Stromal cell of bone marrow (primary cell): ENCODE measurements at places on chromosomes 5 and 9.

DNA sequence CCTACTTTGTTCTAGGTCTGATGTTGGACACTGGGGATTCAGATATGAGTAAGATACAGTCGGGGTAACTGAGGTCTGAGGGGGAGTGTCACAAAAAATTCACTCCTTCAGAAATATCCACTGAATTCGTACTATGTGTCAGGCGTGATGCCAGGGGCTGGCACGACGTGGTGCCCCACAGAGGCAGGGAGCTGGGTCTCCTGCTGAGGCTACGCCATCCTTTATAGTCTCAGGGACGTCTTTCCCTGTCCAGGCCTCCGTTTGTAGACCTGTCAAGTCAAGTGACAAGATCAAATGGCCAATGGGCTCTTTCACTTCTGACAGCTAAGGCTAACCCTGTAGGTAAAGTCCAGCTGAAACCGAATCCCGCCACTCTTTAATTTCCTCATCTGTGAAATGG, 118.8 kb upstream of the SMIM23 start:
- no peak for DNase-seq

DNA sequence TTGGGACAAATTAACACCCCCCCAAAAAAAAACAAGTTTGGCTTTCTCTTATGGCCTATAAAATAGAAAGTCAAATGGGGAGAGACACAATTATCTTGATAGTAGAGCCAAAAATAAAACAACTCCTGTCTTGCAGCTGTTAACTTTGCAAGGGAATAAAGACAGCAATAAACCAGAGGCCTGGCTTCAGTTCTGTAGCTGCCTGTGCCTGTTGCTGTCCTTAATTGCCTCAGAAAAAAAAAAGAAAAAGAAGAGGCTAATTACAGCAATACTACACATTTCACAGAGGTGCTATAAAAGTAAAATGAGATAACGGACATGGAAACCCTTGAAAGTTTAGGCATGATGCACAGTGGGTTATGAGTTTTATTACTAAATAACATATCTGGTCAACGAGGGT, 170.7 kb upstream of the IRX1 start:
- no peak for DNase-seq

DNA sequence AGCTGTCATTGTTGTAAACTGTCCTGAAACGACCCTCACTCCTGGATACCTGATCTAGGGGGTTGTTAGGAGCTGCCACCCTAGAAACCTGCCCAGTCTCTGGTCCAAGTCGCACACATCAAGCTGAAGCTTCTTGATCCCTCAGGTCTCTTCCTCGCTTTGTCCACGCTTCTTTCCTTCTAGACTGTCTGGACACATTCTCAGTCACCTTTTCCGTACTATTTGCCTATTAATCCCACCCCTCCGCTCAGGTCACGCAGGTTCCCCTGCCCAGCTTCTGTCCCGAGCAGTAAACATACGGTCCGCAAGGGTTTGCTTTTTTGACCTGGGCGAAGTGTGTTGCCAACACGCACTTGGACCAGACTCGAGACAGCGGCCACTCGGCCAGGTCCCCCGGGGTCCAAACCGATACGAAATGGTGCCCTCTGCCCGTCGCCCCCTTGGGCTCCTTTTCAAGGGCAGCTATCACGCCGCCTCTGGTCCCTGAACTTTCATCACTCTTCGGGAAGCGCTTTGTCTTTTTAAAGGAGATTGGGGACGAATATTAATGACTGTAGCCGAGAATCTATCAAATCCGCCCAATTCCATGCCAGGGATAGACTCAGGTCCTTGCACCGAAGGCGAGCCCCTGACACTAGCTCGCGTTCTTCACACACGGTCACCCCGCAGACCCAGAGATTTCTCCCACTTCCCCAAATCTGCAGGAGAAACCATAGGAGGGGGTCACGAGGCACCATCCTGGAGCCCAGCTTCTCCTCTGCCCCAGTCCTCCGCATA, 814 bp downstream of the PLCXD3 start:
- DNase-seq, result no peak

DNA sequence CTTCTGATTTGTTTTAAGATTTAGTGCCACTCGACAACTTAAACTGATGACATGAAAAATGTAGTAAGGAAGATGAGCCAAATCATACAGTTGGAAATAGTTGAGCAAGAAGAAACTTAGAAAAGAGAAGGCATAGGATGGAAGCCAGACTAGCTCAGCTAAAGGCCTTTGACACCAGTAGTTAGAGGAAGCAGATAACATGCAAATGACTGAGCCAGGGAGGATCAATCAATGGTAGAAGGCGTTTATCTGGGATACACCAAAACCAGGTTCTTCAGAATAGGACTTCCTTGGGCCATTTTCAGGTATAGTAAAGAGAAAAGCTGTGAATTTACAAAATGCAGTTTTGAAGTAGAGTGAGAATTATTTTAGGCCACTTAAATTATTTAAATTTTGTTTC, 3.2 kb downstream of the TDRD7 start:
- no peak for DNase-seq

DNA sequence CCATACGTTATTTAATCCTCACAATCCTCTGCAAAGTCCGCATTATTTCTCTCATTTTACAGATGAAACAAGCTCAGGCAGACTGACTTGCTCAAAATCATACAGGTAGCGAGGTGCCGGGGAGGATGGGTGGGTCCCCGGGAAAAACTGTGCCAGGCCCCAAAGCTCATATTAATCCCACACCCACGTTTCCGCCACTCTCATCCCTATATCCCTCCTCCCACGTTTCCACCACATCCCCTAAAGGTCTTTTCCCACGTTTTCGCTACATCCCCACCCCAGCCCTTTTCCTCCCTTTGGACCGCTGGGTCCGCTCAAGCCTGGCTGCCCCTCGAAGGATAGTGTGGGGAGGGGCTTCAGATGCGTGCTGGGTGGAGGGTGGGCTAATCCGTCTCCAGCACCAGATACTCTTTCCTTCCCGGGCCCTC, 434 bp upstream of the FSD1L start:
- DNase-seq, result no peak
